ENCODE measurements at places on chromosomes 16 and 17. TPM values are rescaled to one million over a fixed set of nuclear protein-coding genes. Genes with fewer than 3 reads are reported as not detected.

The LGALS9 gene
- total RNA-seq = 1.3 TPM

The MT1A gene
- not detected for total RNA-seq

The RASD1 gene
- 0.26 TPM for total RNA-seq

The RETREG3 gene
- total RNA-seq = 66.1 TPM

The ZNRF1 gene
- 13.8 TPM for total RNA-seq

The CAPNS2 gene
- 29.2 TPM for total RNA-seq
